Globus pallidus (tissue), 1 donor: ENCODE measurements at places on chromosomes 2 and 18.

DNA sequence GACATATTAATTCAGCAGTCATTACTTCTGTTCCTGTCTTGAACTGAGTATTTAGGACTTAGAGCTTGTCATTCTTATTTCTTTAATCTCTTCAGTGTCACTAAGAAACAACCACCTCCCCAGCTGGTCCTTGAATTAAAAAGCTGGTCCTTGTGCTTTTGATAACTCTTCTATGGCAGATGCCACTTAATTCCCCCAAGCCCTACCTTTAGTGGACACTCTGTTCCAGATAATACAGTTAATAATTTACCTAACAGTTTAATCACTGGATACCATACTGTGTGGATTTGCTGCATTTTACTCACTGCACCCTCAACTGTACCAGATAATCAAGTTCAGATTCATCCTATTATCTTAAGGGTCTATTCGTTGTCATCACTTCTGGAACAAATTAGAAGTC lies 73.1 kb downstream of the SKA1 start:
- DNase-seq = no peak

DNA sequence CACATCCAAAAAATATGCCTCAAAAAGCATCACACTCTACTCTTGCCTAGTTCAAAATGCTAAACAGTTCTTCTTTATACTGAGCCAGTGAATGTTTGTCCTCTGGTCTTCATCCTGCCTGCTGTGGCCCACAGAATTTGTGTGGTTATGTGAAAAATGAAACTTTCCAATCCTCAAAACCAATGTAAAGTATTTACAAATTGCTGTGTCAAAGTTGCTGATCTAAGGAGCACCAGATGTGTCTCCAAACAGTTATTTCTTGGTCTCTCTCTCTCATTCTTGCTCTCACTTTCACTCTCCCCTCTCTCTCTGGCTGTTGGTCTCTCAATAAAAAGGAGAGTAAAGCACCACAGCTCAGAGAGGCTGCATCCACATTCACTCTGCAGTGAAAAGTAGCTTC lies 23.0 kb downstream of the EPHA4 start:
- no peak for DNase-seq

GRCh38 chr2:134438371-134438770 lies 184.5 kb downstream of the MGAT5 start:
- no peak for DNase-seq

- no peak for DNase-seq
These were observed 316 bp downstream of the CRIM1 start for GRCh38 chr2:36355890-36356297.
